ENCODE measurements at places on chromosomes 1 and 21.

GRCh38 chr1:74395571-74395970, 116.8 kb downstream of the LRRC53 start:
- no peak for DNase-seq

DNA sequence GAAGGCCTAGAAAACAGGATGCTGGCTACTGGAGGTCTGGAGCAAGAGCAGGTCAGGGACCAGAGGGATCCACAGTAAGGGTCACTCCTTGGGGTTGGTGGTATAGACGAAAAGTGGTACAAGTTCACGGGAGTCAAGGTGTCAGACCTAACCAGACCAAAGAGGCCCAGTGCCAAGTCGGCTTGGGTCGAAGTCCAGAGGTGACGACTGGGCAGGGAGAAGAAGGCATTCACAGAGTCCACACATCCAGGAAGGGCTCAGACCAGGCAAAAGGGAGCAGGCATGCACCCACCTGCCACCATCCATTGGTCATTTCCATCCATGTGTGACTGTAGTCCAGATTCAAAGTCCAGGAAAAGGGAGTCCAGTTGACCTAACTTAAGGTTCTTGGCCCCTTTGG, 27.1 kb upstream of the SYT6 start:
- no peak for DNase-seq

- DNase-seq: no peak
These were observed 38.7 kb downstream of the PHC2 start for GRCh38 chr1:33392206-33392605.

- DNase-seq: peak; percentile 59
These were observed 957 bp downstream of the EPS15 start for GRCh38 chr1:51518033-51518585.

- no peak for DNase-seq
These were observed 43.7 kb upstream of the LRRC7 start for GRCh38 chr1:69524015-69524414.

GRCh38 chr1:202551683-202552082, 158.6 kb downstream of the SYT2 start:
- DNase-seq: no peak

- DNase-seq: peak; percentile 73
These were observed 67.1 kb downstream of the FAAP20 start for GRCh38 chr1:2127187-2128145.

- DNase-seq: no peak
These were observed 9.2 kb upstream of the TNFRSF1B start for GRCh38 chr1:12157366-12158231.

- peak; percentile 10 for DNase-seq
These were observed 143.0 kb downstream of the ELAVL4 start for GRCh38 chr1:50251702-50252101.

DNA sequence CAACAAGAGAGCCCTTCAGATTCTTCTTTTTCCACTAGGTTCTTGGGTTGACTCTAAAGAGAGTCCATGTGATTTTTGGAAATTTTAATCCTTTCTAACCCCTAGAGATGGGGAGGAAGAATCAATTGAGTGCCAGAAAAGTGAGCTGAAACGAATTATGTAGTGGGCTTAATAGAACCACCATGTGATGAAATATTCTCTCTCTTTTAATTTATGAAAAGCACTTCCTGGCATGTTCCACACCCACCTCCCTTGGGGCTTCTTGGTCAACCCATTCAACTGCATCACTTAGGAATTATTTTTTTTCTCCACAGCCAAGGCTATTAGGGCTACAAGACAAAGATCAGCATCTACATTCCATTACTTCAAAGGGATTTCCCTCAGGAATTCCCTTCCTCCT, 79.6 kb downstream of the ZC3H11B start:
- DNase-seq: no peak

GRCh38 chr1:178724376-178724727, 692 bp upstream of the RALGPS2 start:
- peak; percentile 8 for DNase-seq

GRCh38 chr1:73911849-73912248, 286.1 kb downstream of the LRRIQ3 start:
- no peak for DNase-seq

- DNase-seq: no peak
These were observed 442.3 kb upstream of the CHRM3 start for GRCh38 chr1:238944028-238944427.

DNA sequence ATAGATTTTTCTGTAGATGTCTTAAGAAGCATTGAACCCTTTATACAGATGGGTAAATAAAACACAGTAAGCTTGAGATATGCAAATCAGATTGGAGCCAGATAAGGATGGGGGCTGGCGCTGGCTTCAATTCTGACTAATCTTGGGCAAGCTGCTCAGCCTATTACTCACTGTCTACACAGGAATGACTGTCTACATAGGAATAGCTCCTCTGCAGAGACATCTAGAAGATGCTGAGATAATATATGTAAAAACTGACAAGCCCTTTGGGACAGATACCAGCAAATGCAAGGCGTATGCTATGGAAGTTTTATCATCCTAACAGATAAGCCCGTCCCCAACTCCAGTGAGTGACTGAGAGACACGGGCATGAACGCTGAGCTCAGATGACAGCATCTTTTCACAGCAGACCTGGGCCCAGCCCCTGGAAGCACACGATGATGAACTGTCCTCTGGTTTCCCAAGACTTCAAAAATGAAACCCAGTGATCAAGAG, 1.7 kb downstream of the CLDN14 start:
- DNase-seq: no peak

DNA sequence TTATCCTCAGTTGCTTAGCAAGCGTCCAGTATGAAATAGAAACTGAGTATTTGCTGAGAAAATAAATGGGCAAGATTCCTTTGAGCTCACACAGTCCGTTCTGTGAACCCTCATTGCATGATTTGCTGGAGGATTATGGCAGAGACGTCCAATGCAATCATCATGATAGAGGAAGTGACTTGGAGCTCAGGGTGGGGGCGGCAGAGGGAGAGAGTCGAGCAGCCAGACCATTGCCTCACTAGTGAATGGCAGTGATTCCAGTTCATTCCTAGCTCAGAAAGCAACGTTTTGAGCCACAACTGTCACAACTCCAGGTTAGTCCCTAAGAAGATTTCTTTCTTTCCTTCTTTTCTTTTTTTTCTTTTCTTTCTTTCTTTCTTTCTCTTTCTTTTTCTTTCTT, 27.5 kb upstream of the COL9A2 start:
- DNase-seq: peak; percentile 75

DNA sequence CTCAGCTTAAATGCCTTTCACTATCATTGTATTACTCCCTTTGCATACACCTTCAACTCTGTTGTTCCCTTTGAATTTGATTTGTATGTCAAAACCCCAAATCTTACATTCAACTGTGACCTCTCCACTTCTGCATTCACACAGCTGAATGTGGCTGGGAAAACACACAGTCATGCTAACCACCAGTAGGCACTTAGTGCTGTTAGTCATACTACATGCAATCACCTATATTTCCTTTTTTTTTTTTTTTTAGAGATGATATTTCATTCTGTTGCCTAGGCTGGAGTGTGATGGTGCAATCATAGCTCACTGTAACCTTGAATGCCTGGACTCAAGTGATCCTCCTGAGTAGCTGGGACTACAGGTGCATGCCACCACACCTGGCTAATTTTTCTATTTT, 16.2 kb downstream of the BTBD8 start:
- DNase-seq: no peak

DNA sequence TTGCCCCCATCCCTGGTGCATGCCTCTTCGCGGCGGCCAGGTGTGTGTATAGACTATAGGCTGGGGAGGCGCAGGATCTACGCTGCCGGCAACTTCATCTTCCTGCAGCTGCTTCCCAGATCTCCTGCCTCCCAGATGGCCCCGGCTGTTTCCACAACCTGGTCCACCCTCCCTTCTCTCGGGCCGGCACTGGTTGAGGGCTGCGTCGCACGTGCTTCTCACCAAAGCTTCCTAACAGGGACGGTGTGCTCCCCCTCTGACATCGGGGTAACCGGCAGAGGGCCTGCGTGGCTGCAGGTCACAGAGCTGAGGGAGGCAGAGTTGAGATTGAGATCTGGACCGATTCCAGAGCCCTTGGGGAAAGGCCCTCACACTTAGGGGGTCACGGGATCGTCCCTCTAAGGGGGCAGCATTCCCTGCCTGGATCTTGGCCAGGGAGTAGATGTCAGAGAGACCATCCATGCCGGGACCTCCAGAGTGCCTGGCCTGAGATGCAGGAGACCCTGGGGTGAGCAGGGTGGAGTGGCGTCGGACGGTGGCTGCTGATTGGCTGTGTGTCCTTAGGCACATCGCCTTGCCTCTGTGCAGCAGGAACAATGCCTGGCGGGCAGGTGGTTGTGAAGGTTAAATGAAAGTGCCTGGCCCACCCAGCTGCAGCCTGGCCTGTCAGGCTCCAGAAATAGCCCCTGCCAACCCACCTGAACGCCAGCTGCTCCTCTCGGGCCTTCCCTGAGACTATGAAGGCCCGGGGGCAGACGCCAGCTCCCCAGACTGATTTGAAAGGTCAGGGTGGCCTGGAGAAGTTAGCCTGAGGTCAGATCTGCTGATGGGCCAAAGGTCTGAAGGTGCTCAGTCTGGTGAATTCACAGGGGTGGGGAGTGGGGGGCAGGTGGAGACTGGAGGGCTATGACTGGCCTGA, 6.1 kb upstream of the MASP2 start:
- DNase-seq: no peak

- DNase-seq: no peak
These were observed 83.8 kb downstream of the GON4L start for GRCh38 chr1:155773221-155773620.

GRCh38 chr1:109840011-109840629, 70.5 kb upstream of the CSF1 start:
- DNase-seq: no peak

DNA sequence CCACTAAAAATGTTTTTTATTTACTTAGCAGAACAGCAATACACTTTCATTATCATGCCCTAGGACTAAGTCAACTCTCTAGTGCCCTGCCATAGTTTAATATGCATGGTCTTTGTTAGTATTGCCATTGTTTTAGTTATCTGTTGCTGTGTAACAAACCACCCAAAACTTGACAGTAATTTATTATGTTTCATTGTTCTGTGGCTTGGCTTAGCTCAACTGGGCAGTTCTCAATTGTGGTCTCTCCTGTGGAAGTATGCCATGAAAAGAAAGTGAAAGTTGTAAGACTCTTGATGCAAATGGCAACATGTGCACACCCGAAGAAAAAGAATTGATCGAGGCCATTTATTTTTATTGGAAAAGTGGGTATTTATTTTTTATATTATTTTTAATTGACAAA, 206.3 kb upstream of the KCTD3 start:
- no peak for DNase-seq

DNA sequence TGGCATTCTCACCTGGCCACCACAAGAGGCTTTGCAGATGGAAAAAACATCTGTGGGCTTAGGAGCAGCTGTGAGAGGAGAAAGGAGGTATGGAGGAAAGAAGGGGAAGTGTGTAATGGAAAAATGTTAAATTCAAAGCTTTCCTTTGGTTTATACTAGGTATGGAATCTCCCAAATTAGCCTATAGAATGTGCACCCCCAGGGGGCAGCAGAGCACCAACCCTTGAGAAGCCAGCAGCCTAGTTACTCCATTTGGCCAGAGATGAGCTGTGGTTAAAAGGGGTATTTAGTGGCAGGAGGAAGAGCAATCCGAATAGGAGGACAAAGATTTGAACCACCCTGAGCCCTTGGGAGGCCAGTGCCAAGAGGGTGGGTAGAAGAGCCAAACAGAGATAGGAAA, 97.5 kb upstream of the CTTNBP2NL start:
- DNase-seq: no peak

DNA sequence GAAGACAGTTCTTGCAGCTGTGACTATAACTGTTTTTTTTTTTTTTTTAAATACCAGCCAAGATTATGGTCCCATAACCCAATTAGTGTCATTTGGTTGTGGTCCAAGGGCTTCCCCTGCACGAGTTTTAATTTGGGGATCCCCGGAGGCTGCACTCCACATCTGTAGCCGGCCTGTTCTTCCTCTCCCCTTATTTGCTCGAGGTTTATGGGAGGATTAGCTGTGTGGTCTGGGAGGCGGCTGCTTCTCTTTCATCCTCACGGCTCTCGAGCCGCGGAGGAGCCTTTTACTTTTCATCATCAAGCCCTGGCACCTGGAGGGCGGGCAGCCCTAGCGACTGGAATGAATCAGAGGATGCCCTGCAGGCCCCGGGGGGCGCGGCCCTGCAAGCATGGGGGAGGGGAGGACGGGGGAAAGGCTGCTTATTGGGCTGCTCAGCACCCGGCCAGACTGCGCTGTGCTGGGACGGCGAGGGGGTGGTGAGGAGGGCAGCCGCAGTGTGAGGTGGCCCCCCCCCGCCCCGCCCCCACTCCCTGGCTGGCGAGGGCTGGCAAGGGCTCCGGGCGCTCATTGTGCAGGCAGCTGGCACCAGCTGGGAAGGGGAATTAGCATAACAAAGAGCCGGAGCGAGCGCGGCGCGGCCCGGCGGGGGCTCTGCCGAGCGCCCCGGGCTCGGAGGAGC, 18.5 kb downstream of the SERTAD4 start:
- peak; percentile 89 for DNase-seq

- no peak for DNase-seq
These were observed 42.4 kb upstream of the AK4 start for GRCh38 chr1:65105596-65105995.

All from Ammon's horn (tissue), 1 donor.